ENCODE measurements at places on chromosomes 4 and X.

DNA sequence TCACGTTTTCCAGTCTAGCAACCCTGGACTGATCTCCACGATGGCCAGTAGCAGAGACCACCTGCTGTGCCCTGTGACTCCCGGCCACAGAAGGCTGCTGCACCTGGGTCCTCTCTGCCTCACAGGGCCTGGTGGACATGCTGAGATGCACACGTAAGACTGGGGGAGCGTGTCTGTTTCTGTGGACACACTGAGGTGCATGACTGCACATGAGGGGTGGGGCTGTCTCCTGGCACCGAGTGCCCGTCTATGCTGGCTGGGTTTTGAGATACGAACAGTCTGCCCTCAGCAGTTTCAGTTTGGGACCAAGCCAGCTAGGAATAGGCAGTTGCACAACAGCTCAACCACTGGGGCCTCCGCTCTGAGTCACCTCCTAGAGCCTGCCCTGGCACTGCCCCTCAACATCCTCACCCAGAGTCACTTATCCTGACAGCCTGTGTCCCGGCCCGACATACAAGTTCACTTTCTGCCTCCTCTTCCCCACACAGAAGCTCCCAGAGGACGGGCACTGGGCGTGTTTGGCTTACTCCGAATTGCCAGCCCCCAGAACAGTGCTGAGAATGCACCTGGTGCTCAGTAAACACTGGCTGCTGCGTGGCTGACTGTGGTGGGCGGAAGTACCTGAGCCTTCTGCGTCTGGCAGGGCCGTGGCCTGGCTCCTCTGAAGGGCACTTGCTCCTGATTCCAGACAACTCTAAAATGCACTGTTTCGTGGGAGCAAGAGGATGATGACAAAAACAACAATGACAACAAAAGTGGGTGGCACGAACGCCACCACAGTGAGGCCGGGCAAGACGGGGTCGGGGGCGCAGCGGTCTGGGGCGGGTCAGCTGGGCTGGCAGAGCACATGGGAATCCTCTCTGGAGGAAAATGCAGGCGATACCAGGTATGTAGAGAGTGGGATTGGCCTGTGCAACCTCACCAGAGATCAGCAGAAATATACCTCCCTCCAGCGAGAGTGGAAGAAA is 30.9 kb downstream of the RNF212 start:
- DNase-seq = peak; percentile 94

DNA sequence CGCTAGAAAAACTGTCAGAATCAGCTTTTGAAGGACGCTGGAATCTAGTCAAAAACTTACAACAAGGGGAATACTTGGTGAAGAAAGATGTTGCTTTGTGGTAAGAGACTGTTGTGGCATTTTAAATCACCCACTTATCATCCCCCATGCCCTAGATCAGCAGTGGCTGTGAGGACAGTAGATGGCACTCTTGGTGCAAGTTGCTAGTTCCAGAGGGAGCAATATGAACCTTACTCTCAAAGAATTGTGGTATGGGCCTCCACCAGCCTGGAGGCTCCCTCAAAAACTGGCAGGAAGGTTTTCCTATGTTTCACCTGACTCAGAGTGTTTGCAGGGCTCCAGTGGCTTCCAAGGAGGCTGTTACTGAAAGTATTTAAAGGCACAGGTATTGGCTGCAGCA is 37.7 kb upstream of the SLC16A2 start:
- peak; percentile 61 for DNase-seq

DNA sequence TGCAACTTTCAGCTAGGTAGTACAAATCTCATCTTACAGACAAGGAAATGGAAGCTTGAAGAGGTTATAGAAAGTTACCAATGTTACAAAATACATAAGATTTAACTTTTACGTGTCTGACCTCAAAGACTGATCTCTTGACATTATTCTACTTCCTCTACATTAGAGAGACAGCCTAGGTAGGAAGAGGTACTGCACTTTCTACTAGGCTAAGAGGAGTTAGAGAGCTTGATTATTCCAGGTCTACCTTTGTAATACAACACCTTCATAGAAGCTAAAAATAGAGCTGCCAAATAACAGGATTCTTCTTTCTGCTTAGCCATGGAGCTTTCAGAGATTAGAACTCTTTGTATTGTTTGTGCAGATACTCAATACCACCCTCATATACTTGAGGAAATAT is 147.6 kb upstream of the NPY2R start:
- DNase-seq = no peak

DNA sequence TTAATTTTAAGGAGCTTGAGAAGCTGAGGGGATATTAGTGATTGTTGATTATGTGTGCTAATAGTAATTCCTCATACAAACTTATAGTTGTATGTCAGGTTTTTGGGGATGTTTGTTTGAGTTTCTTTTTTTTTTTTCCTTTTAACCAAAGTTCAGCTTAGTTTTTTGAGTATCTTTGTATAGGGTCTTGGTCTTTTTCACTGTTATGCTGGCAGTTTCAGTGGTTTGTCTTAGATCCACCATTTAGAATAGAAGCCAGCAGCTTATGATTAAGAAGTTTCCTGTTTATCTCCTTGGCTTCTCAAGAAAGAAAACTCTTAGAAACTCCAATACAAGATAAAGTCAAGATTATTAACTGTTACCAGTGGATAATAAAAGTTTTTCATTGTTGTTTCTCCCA is 16.1 kb downstream of the CPEB2 start:
- no peak for DNase-seq

GRCh38 chrX:48045410-48046311 is 25.8 kb downstream of the ZNF630 start:
- DNase-seq = peak; percentile 26

DNA sequence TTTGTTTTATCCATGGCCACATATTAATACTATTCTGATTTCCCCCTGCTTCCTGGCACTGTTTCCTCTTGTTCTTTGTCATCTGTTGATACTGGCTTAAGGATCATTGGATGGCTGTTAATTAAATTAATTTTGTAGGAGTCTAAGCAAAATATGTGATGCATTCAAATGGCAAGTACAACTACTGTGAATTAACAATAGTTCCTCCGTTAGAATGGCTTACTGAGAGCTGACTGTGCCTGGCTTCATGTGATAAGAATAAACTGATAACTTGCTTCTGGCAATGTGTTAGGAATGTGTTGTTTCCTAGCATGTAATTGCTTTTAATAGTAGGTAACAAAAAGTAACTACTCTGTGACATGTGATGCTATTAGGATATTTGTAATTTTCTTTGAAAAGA is 98.5 kb downstream of the RPA4 start:
- no peak for DNase-seq

DNA sequence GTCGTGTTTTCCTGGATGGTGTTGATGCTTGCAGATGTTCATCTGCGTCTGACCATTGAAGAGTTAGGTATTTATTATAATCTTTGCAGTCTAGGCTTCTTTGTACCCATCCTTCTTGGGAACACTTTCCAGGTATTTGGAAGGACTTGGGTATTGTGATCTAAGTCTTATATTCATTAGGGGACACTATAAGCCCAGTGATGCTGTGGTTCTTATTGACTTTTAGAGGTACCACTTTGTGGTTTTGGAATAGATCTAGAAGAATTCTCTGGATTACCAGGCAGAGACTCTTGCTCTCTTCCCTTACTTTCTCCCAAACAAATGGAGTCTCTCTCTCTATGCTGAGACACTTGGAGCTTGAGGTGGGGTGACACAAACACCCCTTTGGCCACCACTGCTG is 41.6 kb downstream of the AFM start:
- DNase-seq = peak; percentile 9

DNA sequence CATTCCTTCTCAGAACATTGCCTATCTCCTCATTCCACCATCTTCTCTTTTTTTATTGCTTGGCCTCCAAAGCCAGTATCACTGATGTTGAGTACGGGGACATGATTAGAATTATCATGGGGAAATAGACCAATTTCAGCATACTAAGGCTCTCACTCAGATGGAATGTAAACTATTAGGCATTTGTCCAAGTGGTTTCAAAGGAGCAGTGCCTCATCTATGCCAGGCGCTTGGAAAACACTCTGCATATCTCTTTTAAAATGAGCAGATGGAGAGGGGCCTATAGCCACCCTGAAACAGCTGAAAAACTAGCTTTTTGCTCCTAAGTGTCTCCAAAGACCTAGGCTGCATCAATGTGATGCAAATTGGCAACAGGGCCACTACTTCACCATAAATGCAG is 150.8 kb upstream of the DIPK2B start:
- peak; percentile 19 for DNase-seq

- no peak for DNase-seq
These were observed 851.6 kb downstream of the PDHA2 start for GRCh38 chr4:96691521-96691920.

DNA sequence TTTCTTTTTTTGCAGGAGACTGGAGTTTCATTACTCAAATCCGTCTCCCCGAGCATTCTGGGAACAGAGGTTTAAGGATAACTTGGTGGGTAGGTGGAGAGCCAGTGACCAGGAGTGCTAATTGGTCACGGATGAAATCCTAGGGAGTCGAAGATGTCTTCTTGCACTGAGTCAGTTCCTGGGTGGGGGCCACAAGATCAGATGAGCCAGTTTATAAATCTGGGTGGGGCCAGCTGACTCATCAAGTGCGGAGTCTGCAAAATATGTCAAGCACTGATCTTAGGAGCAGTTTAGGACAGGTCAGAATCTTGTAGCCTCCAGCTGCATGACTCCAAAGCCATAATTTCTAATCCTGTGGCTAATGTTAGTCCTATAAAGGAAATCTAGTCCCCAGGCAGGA is 741.3 kb downstream of the PCDH7 start:
- DNase-seq = peak; percentile 84

All from HT1080 (cell line).